ENCODE measurements at places on chromosomes 5 and 9.
A peak's percentile ranks its signal among the peaks of the same experiment; 100 is the strongest.

DNA sequence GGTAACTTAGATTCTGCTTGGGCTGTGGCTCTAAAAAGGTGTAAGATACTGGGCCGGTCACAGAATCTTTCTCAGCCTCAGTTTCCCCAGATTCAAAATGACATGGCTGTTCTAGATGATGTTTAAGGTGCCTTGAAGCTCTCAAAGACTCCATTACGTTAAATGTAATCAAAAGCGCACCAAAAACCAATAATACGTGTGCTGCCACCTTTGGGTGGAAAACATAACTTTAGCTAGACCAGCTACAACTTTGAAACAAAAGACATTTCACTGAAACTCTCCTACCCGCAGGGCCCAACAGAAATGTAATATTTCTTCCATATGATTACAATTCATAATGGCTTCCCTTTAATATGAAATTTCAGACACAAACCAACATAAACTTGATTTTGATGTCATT, 35.0 kb upstream of the PCSK5 start:
- DNase-seq, result peak; percentile 20

DNA sequence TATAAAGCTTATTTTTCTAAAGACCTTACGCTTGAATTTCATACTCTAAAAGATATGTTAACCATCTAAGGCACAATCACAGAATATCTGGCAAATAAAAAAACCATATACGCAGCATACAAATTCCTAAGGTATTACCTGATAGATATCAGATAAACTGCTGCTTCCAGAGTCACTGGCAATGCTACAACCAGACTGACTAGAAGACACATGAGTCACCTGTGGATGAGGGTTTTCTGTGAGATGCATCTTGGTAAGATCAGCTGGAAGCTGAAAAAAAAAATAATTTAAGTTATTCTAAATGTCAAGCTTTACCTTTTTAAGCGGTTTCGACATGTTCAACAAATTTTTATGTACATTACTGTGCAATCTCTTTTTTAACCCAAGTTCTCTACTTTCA, 113.8 kb downstream of the RAPGEF6 start:
- DNase-seq, result no peak

DNA sequence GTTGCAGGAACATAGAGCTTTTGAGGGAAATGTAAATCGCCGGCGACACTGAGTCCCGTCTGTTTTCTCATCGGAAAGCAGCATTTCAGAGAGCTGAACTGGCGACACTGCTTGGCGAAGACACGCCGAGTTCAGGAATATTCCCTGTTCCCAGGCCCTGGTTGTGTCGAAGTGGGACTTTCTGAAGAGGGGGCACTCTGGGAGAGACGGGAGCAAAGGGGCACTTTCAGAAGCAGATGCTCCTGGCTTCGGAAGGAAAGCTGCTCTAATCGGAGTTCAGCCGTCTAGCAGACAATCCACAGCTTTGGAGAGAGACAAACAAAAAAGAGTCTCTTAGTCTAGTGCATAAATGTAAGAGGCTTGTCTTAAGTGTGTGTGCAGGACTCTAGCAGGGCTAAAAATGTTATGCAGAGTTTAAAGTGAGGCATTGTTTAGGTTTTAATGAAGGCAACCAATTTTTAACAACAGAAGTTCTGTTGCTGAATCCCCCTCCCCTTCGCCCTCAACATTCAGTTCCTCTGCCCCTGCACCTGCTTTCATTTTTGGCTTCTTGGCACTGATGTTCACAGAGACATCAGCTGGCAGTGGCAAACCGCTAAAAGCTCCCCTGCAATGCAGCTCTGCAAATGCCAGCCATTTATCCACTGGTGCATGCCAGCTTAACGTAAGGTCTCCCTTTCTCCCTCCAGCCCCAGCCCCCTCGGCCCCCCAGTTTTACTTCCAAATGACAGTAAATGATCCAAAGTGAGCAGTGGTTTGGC, 289.5 kb upstream of the MPDZ start:
- DNase-seq, result no peak

DNA sequence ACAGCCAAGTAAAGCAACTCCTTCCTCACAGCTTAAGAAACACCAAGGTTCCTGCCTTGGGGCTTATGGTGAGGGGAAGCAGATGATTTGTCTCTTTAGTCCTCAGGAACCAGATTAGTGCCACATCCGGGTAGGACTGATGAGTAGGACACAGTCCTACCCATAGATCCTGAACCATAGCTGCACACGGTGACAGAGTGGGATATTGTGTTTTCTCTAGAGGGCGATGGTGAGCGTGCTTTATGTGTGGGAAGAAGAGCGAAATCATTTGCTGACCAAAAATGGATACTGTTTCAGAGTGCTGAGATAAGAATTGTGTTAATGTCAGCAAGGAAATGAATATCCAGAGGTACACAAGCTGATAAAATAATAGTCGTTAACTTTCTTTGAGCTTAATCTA, 209.0 kb upstream of the FBXL7 start:
- DNase-seq, result no peak

- DNase-seq, result no peak
Observed at GRCh38 chr5:139942243-139942642, 100.9 kb downstream of the NRG2 start.

- DNase-seq, result no peak
Observed at GRCh38 chr5:167929841-167930240, 361.6 kb upstream of the WWC1 start.

- peak; percentile 43 for DNase-seq
Observed at GRCh38 chr5:177553671-177554429, 513 bp downstream of the FAM193B start.

DNA sequence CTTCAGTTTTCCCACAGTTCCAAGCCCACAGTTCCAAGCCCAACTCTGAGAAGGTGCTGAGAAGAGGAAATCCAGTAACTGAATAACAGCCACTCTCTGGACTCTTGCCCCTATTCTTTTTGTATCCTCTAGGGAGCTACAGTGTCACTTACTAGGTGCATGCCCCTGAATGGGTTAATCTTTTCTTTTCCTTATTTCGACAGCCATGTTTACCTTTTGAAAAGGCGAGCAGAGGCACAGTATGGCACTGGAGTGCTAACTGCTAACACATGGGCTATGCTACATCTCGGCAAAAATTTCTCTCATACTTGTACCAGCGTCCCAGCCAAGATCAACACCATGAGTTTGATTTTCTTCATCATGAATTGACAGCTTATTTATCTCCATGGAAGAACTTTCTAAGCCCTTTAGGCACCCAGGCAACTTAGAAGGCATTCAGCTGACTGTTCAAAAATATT, 222.6 kb downstream of the EBF1 start:
- DNase-seq, result no peak

DNA sequence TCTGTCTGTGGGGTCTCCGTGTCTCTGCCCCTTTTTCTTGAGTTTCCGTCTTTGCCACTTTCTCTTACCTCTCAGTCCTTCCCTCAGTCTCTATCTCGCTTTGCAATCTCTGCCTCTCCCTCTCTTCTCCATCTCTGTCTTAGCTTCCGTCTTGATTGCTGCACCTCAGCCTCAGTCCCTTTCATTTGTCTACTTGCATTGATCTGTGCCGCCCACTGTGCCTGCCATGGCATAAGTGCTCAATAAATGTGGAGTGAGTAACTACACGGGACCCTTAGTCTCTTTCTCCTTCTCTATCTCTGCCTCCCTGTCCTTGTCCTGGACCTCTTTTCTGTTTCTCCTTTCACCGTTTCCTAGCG, 6.6 kb downstream of the PCDHGC5 start:
- no peak for DNase-seq

GRCh38 chr9:94971378-94972131, 245.1 kb downstream of the AOPEP start:
- no peak for DNase-seq

Measured in suppressor macrophage (primary cell).